ENCODE measurements at places on chromosomes 13 and 19.

- no peak for DNase-seq
Measured at GRCh38 chr19:46972311-46972710, 47.3 kb upstream of the NPAS1 start.

- DNase-seq: no peak
Measured at GRCh38 chr13:97142452-97142851, 79.7 kb upstream of the MBNL2 start.

GRCh38 chr19:58385891-58386575, 1.0 kb upstream of the RPS5 start:
- DNase-seq: no peak

DNA sequence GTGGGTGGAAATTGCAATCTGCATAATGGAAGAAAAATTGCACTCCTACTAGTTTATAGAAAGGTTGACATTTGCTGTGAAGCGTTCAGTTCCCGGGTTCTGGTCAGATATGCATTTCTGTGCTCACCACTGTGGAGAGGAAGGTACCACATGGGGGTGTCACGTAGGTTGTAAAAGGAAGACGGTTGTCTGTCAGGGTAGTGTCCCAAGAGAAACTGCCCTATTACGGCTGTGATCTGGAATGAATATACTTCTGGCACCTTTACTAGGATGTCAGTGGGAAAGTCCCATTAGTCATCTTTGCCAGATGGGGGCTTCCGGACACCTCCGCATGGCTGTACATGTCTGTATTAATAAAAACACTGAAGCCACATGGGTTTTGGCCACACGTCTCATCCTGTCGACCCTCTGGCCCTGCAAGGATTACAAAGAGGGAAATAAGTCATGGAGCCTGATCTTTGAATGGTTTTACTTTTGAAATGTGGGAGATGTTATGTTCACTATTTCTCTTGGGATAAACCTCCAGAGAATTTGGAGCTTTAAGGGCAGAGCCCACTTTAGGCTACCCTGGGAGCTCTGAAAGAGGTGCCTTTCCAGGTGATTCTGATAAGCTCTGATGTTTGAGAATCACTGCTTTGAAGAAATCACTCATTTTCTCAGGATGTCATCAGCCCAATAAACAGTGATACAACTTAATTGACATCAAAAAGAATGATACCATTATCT, 133.9 kb downstream of the AKAP11 start:
- DNase-seq: no peak

GRCh38 chr19:306151-306900, 15.1 kb upstream of the PLPP2 start:
- no peak for DNase-seq

GRCh38 chr13:48580185-48580803, 47.4 kb upstream of the RCBTB2 start:
- DNase-seq: peak; percentile 77

- DNase-seq: no peak
Measured at GRCh38 chr19:18000480-18000914, 7.5 kb upstream of the ARRDC2 start.

GRCh38 chr19:29666578-29667386, 1.5 kb downstream of the PLEKHF1 start:
- DNase-seq: peak; percentile 91

GRCh38 chr13:113115363-113116205, 7.0 kb upstream of the F10 start:
- DNase-seq: no peak

DNA sequence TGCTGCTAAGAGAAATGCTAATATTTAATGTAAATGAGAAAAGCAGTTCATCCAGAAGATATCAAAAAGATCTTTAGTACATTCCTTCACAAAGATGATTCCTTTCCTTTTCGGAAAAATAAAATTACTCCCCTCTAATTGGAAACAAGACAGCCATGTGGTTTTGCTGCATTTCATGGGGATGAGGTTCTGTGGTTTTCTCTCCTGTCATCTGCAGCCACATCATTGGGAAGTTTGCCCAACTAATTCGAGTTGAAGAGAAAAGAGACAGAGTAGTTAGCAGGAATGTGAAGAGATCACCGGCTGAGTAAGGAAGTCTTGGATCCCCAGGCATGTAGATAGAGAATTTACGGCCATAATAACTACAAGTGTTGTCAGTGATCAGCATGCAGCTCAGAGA, 122.1 kb downstream of the CYSLTR2 start:
- no peak for DNase-seq

- DNase-seq: no peak
Measured at GRCh38 chr13:49367640-49368422, 76.0 kb downstream of the CAB39L start.

DNA sequence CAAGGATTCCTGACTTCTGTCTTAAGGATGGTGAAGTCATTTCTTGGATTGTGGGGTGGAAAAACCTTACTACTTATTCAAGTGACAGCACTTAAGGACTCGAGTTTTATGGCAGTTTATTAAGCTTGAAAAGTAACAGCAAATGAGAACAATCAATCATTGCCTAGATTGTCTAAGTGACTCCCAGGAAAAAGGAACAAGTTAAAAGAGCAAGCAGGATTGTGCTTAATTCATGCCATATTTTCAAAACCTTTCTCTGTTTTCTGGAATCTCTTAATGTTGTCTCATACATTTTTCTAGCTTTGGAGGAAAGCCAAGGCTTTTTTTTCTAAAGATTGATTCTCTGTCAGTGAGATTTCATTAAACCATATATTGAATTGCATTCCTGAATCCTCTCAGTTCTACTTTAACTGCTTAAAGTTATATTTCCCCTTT, 236.2 kb upstream of the HTR2A start:
- DNase-seq: no peak
